ENCODE measurements at places on chromosomes 3 and 15.

DNA sequence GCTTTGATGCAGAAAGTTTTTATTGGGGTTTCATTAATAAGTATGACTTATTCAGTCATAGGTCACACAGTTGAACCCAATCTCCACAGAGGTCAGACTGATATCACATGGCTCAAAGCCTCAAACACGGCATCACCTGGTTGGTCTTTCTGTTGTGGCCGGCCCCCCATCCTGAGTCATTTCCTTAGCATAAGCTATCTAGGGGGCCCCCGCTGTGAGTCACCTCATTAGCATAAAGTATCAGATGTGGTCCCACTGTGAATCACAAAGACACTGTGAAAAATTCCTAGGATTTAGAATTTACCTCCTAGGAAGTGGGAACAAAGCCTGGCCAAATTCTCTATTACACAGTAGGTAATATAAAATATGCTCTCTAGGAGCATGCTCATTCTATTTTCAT, 502.2 kb downstream of the PYDC2 start:
- DNase-seq, result no peak

- no peak for DNase-seq
Observed at GRCh38 chr3:190288836-190289235, 33.4 kb downstream of the CLDN1 start.

DNA sequence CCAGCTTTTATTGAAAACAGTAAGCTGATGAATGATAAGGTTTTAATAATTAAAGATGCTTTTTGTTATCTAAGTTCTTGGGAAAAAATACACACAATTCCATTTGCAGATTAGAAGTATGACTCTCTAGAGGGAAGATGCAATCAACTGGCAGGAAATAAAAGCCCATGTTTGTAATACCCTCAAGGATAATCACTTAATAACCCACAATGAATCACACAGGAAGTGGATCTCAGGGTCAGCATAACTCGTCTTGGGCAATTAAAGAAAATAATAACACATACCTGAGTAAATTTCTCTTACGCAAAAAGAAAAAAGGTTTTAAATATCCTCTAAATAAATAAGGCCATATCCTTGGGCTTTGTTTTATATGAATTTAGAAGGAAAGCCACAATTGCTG, 9.4 kb upstream of the EID1 start:
- DNase-seq, result no peak

GRCh38 chr15:89539027-89539426, 36.2 kb upstream of the TICRR start:
- DNase-seq, result no peak

DNA sequence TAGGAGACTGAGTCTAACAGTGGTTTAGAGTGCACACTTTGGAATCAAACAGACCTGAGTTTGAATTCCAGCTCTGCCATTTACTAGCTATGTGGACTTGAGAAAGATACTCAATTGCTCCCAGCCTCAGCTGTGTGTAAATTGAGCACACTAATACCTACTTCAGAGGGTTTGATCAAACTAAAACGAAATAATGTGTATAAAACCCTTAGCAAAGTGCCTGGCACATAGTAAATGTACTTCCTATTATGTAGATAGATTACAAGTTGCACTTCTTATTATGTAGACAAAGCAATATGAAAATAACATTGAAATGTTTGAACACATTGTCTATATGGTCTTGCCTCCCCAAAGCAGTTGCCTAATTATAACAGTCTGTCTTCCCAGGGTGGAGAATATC, 180.6 kb downstream of the ANXA2 start:
- DNase-seq, result no peak
